GM12892 (cell line): ENCODE measurements at places on chromosomes 13 and 19.

DNA sequence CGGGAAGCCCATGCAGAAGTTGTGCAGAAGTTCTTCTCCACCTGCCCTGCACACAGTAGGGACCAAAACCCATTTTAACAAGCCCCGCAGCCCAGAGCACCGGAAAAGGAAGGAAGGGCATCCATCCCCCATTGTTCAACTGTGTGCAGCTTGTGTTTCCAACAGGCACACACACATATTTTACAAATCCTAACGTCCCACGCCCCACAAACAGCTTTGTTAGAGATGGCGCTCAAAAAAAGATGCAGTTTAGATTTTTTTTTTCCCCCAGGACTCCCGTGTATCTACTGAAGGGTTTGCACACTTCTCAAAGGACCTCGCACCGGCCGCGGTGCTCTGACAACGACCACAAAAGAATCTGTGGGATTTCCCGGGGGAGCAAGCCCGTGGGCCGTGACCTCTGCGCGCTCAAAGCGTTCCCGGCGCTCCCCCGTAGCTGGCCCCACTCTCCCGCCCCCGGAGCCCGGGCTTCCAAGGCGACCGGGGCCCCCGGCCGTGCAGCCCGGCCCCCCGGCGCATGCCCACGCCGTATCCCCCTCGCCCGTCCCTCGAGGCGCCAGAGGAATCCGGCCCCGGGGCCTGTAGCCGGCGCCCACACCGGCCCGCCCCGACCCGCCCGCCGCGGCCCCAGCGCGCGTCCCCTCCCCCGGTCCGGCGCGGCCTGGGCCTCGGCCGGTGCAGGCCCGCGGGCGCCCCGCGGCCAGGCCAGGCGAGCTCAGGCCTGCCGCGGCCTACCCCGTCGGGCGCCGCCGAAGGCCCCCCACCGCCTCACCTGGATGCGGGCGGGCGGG, 523 bp downstream of the ELAVL1 start:
- DNase-seq = no peak

- DNase-seq = no peak
Measured at GRCh38 chr19:34402074-34402600, 2.1 kb upstream of the PDCD2L start.

GRCh38 chr13:31986676-31987470, 44.7 kb upstream of the FRY start:
- no peak for DNase-seq

- no peak for DNase-seq
Measured at GRCh38 chr13:48151363-48152161, 56.7 kb upstream of the MED4 start.

GRCh38 chr13:66887088-66887487, 343.0 kb downstream of the PCDH9 start:
- DNase-seq = no peak

GRCh38 chr19:51599084-51599483, 28.0 kb downstream of the ZNF175 start:
- DNase-seq = no peak

DNA sequence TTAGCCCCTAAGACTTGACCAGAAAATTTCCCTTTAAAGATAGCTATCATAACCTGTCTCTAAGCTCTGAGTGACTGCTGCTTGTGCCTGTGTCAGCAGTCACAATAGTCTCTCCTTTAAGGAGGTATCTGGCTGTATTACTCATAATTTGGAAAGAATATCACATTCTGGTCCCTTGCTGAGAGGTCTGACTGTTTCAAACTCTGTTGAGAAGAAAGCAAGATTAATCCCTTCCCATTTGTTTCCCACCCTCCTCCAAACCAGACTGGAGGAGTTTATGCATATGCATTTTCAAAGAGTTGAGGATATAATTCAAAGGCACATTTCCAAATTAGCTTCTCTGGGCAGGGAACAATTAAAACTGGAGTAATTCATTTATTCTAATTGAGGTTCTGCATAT, 2.3 kb downstream of the HTR2A start:
- no peak for DNase-seq

GRCh38 chr19:1249298-1249989, 1.1 kb downstream of the MIDN start:
- peak; percentile 92 for DNase-seq

DNA sequence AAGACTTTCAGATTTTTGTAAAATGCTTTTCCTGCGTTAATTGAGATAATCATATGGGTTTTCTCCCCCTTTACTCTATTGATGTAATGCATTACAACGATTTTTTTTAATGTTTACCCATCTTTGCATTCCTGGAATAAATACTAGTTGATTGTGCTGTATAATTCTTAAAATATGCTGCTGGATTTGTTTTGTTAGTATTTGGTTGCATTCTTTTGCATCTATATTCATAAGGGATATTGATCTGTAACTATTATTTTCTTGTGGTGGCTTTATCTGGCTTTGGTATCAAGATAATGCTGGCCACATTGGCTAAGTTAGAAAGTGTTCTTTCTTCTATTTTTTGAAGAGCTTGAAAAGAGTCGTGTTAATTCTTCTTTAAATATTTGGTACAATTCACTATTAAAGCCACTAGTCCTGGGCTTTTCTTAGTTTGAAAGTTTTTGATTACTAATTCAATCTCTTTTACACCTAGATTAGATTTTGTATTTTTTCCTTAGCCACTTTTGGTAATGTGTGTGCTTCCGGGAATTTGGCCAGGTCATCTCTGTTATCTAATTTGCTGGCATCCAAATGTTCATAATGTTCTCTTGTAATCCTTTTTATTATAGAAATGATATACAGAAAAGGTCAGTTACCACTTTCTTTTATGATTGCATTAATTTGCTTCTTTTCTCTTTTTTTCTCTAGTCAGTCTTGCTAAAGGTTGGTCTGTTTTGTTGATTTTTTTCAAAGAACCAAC, 29.8 kb downstream of the KL start:
- no peak for DNase-seq

DNA sequence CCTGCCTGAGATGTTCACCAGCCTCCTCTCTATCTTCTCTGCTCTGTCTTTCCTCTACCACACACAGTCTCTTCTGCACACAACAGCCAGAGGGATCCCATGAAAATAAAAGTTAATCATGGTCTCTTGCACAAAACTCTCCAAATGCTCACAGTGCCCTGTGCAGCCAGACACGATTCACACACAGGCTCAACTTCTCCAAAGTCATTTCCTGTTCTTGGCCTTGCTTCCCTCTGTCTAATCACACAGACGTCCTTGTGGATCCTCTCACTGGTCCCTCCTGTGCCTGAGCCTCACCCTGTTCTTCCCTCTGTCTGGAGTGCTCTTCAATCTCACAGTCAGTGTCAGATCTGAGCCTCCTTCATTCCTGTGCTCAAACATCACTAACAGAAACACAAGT, 7.8 kb downstream of the SIGLEC12 start:
- no peak for DNase-seq

DNA sequence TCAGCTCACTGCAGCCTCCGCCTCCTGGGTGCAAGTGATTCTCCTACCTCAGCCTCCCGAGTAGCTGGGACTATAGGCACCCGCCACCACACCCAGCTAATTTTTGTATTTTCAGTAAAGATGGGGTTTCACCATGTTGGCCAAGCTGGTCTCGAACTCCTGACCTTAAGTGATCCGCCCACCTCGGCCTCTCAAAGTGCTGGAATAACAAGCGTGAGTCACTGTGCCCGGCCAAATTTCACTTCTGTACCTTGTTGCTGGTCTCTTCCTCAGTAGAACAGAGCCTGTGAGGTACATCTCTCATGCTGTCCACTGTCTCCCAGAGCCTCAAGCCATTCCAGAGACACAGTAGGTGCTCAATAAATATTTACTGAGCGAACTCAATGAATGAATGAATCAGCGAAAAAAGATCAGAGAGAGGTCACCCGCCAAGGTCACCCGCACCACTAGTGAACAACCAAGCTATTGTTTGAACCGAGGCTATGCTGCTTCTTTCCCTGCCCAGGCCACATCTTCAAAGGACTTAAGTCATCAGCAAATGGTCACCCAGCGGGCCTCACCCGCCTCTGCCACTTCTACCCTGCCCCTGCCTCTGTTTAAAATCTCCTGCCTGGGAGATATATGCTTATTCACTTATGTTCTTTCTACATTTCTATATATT, 9.3 kb downstream of the TMEM143 start:
- no peak for DNase-seq

- no peak for DNase-seq
Measured at GRCh38 chr13:41917641-41918040, 43.3 kb downstream of the VWA8 start.

GRCh38 chr19:47467914-47468313, 3.8 kb downstream of the SLC8A2 start:
- DNase-seq = no peak

DNA sequence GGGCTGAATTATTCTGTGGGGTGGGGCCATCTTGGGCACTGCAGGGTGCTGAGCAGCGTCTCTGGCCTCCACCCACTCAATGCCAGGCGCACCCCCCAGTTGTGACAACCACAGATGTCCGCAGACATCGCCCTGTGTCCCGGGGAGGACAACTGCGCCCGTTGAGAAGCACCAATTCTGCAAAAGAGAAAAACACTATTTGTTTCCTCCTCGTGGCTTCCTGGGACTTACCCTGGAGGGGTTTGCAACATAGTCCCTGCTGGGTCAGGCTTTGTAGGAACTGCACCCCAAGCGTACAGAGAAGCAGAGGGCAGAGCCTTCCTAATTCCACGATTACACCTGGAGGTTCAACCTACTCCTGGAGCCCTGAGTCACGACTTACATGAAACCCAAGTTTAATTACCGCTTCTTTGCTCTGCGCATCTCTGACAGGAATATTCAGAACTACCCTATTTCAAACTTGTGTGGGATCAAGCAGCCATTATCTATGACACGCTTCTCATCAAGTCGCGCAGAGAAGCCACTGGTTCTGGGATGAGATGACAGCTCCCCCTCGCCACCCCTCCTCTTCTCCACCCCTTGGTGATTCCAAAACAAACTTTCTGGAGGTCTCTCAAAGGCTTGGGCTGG, 11.1 kb upstream of the SLC39A3 start:
- DNase-seq = no peak

GRCh38 chr13:87570669-87571068, 100.5 kb upstream of the SLITRK5 start:
- no peak for DNase-seq

DNA sequence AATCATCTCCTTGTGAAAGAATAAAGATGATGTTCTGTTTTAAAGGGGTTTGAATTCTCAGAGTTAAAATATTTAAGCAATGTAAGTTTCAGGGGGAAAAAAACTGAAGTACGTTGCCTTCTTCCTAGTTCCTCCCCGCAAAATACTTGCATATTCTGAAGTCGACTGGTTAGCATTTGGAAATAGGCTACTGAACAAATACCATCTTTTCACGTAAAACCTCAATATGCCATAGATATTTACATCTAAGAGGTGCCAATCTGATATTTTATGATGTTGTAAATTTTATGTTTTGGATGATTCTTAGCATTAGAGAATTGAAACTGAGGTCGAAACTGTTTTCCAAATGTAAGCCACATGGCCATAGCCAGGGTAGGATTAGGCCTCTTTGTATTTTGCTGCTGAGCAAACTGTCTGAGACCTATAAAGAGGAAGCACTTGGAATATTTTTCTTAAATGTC, 138.3 kb downstream of the FLT1 start:
- DNase-seq = no peak

- peak; percentile 9 for DNase-seq
Measured at GRCh38 chr13:101453784-101454201, 1.3 kb downstream of the ITGBL1 start.

DNA sequence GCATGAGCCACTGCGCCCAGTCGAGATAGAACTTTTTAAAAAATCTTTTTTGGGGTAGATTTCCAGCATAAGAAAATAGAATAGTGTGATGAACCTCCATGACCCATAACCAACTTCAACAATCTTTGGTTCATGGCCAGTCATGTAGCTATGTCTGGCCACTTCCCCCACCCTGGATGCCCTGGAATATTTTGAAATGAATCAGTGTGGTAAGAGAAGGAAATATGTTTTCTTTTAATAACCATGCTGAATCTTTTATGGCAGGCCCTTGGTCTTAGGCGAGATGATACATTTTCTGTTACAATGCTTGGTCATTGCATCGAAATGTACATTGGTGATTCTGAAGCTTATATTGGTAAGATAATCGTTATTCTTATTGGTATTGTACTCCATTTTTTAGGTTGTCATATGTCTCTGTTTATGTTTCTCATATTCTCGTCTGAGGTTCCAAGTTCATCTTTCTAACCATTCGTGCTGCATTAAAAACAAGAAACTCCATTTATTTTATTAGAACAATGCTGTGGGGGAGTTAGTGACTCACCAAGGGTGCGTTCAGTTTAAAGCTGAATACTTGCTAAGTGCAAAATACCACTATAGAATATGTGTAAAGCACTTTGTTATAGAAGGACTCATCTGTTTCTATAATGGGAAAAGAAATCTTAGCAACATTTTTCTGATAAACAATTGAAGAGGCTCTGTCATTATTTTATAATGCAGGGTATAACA, 16.4 kb upstream of the UPF3A start:
- DNase-seq = no peak
